Head of caudate nucleus (tissue), 42 donors: ENCODE measurements at places on chromosomes 3 and 15.

DNA sequence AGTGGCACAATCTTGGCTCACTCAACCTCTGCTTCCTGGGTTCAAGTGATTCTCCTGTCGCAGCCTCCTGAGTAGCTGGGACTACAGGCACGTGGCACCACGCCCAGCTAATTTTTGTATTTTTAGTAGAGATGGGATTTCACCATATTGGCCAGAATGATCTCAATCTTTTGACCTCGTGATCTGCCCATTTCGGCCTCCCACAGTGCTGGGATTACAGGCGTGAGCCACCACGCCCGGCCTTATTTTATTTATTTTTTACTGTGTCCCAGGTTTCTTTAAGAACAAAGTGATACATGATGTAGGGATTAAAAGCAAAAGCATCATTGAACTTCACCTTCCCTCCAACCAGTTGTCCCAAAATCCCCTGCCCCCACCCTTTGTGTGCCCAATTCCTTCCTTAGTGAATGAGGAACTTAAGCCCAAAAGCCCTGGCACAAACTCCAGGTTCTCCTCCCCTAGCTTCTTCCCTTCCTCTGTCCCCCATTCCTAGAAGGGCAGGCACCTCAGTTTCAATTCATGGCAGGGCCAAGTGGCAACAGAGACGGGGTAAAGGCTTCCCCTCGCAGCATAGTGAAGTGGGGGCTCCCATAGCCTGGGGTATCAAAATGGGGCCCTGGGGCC is 23.7 kb upstream of the RPN1 start:
- DNase-seq: no peak

- no peak for DNase-seq
Measured at GRCh38 chr3:63328365-63328764, 50.3 kb downstream of the SYNPR start.

GRCh38 chr3:194967151-194968117 is 281.8 kb downstream of the FAM43A start:
- no peak for DNase-seq

GRCh38 chr15:81548365-81549130 is 174.5 kb upstream of the TMC3 start:
- DNase-seq: no peak

DNA sequence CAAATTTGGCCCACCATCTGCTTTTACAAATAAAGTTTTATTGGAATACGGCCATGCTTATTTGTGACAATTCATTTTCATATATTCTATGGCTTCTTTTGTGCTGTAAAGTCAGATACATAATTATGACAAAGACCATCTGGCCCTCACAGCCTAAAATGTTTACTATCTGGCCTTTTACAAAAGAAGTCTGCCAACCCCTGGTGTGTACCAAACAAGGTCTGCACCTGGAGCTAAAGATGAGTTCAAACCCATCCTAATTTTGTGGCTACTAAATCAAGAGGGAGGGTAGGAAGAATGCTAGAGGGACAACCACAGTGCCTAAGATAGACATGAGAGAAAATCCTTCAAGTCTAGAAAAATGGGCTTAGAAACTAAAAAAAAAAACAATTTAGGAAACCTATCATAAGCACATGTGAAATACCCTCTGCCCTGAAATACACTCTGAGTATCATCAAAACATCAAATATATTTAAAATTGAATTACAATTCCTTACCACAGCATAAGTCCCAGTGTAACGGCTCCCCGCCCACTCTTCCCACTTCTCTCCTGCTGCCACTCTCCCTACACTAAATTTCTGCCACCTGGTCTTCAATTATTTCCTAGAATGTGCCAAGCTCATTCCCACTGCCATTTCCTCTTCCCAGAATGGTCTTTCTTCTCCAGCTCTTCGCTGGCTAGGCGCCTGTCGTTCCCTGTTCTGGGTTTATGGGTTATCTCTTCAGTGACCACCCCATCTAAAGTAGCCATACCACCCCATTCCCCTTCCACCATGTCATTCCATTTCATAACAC is 950.7 kb upstream of the CFAP20DC start:
- DNase-seq: no peak

GRCh38 chr15:49696433-49696832 is 75.6 kb downstream of the DTWD1 start:
- no peak for DNase-seq

DNA sequence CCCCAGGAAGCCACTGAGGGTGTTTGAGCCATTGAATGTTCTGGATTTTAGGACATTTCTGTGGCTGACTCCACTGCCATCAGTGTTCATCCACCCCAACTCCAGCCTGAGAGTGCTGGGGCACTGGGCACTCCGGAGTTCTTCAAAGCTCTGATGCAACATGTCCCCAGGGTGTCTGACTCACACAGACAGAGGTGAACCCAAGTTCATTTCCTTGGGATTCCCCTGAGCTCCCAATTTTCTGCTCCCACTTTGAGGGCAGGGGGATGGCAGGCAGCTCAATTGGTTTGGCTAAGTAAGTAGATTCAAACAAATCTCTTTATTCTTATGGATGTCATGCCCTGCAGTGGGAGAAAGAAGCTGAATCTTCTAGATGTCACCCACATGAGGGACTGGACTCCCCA is 2.2 kb downstream of the STRA6 start:
- DNase-seq: no peak

DNA sequence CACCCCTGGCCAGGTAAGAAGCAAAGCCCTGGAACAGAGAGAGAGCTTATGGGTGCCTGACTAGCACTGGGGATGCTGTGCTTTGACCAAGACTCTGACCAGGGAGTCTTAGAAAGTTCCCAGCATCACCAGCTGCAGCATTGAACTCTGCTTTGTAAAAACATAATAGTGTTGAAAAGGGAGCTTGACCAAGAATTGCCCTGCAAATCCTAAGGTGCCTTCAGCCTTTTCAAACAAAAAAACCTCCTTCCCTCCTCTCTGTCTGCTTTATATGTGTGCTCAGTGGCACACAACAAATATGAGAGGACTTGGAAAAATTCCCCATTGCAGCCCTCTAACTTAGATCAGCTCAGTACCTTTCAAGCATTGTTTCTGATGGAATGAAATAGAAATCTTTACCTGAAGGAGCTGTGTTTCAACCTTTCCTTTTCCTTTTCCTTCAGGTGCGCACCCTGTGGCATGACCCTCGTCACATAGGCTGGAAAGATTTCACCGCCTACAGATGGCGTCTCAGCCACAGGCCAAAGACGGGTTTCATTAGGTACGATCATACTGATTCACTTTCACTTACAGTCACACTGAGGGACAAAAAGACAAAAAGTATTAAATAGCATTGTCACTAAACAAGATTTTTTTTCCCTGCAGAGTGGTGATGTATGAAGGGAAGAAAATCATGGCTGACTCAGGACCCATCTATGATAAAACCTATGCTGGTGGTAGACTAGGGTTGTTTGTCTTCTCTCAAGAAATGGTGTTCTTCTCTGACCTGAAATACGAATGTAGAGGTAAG is 13.0 kb downstream of the THBS1 start:
- no peak for DNase-seq

GRCh38 chr3:143972505-143973258 is 1.1 kb downstream of the DIPK2A start:
- peak; percentile 72 for DNase-seq

GRCh38 chr3:171260899-171261298 is 199.3 kb downstream of the TNIK start:
- no peak for DNase-seq

DNA sequence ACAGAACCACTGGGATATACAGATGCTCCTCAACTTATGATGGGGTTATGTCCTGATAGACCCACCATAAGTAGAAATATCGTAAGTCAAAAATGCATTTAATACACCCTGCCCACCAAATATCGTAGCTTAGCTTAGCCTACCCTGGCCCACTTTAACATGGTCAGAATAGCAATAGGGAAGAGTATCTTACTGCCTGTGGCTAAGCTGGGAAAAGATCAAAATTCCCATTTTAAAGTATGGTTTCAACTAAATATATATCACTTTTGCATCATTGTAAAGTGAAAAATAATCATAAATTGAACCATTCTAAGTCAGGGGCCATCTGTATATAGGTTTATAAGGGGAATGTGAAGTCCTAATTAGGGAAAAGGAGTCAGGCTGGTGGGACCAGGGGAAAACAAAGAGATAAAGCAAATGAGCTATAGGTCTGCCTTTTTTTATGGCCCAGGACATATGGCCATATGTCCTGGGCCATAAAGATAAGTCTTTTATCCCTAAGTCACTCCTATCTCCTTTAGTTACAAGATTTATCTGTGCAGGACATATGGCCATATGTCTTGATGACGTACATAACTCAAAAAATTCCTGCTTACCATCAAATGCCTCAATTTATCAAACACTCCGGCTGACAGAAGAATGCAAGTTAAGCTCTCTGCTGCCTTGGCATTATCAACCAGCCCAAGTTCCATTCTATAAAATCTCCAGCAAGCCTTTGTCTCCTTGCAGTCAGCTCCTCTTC is 11.2 kb downstream of the RTP3 start:
- no peak for DNase-seq

GRCh38 chr3:42980209-42980608 is 1.1 kb downstream of the GASK1A start:
- no peak for DNase-seq

DNA sequence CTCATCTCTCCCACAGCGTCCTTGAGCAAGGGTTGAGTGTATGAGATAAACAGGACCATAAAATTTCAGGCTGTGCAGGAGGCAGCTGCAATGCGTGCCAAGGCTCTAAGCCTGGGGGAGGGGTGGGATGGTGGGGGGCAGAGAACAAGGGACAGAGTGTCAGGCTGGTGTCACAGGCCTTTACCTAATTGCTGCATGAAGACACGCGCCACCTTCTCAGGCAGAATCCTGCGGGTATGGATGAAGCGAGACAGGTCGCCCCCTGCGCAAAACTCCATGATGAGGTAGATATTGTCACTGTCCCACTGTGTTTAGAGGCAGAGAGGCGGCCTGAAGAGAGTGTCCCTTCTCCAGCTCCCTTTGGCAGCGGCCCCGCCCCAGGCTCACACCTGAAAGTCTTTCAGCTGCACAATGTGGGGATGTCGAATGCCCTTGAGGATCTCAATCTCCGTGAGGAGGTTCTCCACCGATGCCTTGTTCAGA is 1.0 kb downstream of the ULK3 start:
- no peak for DNase-seq

- DNase-seq: no peak
Measured at GRCh38 chr3:151382671-151383070, 1.9 kb downstream of the P2RY12 start.

GRCh38 chr15:88810446-88810845 is 7.2 kb downstream of the ACAN start:
- no peak for DNase-seq

GRCh38 chr15:48001393-48002039 is 119.3 kb upstream of the SLC24A5 start:
- no peak for DNase-seq

DNA sequence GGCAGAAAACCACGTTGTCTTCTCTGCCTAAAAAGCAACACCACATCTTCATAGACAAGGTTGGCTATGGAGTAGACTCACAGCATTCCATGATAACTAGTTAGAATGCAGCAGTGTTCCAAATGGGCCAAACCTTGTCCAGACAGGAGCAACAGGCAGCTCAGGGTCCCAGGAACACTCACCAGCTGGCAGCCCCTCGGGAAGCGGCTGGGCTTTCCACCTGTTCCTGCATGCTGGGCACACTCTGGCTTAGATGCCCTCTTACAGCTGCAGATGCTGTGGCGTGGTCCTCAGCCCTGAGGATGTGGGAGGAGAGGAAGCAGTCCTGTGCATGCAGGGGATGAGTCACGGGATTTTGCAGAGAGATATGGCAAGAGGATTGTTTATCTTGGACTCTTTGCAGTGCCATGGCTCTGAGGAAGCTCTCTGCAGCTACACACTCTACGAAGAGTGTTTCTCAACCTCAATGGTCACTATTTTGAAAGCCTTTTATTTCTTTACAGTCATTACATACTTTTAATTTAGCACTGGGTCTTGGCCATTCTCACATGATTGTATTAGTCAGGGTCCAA is 11.3 kb downstream of the NRROS start:
- no peak for DNase-seq

DNA sequence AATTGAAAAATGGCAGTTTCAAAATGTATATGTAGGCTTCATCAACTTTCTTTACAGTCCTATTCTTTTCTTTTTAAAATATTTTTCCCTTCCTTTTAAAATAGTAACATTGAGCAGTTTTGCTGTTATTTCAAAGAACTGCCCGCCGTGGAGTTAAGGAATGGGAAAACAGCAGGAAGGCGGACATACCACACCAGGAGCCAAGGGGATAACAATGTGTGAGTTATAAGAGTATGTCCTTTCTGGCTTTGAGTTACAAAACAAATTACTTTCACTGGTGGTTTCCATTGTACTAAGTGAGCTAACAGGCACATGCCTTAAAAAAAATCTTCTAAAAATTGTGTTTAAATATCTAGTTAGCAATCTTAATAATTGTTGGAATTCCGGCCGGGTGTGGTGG is 37.4 kb upstream of the FBXL22 start:
- DNase-seq: no peak

DNA sequence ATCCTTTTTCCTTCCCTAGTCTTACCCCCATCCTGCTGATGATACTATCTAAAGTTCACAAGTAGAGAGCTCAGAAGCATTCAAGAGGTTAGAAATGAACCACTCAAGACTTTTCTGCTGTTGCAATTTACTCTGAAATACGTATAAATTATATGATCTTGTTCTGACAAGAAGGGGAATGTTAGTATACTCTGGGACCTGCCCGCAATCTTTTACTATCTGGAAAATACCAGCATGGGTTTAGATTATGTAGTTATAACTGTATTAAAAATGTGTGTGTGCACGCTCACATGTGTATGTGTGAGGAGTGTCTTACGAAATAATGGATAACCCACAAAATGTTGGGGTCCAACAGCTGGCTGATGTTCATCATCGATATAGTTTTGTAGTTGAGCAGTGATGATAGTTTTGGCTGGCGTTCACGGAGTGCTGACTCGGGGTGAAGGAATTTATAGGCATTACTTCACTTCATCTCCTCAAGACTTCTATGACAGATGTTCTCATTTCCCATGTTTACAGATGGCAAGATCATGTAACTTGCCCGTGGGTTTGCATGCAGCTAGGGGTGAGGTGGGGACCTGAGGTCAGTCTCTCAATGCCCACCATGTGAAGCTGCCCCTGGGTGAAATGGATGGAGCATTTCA is 297.5 kb upstream of the LYSMD4 start:
- no peak for DNase-seq

DNA sequence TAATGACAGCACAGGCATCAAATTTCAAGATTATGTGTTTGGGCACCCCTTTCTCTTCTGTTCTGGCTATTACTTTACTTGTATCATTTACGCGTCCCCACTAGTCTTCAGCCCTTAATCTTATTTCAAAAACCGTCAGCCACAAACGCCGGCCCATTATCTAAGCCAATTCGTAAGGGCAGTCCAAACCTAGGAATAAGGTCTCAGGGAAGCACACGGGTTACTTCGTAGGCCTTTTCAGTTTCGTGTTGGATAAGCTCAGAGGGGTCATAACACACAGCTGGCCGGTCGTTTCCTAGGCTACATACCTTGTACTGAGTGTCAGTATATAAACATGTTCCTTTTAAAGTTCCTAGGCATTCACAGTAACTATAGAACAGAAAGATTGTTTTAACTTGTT is 5.1 kb upstream of the DNAAF4 start:
- DNase-seq: no peak

GRCh38 chr3:19749448-19750017 is 184.5 kb downstream of the EFHB start:
- no peak for DNase-seq

- DNase-seq: no peak
Measured at GRCh38 chr3:140370686-140371085, 307.2 kb upstream of the TRIM42 start.
